ENCODE measurements at places on chromosomes 1 and 21.

DNA sequence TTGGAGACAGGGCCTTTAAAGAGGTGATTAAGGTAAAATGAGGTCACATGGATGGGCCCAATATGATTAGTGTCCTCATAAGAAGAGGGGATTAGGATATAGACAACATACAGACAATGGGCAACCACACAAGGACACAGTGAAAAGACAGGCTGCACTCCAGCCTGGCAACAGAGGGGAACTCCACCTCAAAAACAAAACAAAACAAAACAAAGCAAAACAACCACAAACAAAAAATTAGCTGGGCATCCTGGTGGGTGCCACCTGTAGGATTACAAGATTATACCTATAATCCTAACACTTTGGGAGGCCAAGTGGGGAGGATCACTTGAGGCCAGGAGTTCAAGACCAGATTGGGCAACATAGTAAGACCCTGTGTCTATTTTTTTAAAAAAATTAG is 4.8 kb upstream of the MDM4 start:
- H3K27me3 ChIP-seq: no peaks in the 10 kb centered on the region
- no peak for DNase-seq
- no peak overlapping the region for H3K4me3 ChIP-seq
- no peaks in the 10 kb centered on the region for H3K36me3 ChIP-seq

- DNase-seq: peak; percentile 8
- no peaks in the 10 kb centered on the region for H3K36me3 ChIP-seq
- H3K27me3 ChIP-seq: no peaks in the 10 kb centered on the region
- no peak overlapping the region for H3K4me3 ChIP-seq
- no peak overlapping the region for H3K27ac ChIP-seq
Measured at GRCh38 chr1:226629210-226629895, 80.8 kb downstream of the STUM start.

GRCh38 chr1:64474665-64475439 is 4.9 kb downstream of the CACHD1 start:
- no peak overlapping the region for H3K4me3 ChIP-seq
- peak; percentile 53 for DNase-seq
- no peaks in the 10 kb centered on the region for H3K27me3 ChIP-seq
- peaks cover 24% of the 10 kb centered on the region for H3K4me1 ChIP-seq
- H3K27ac ChIP-seq: no peak overlapping the region

DNA sequence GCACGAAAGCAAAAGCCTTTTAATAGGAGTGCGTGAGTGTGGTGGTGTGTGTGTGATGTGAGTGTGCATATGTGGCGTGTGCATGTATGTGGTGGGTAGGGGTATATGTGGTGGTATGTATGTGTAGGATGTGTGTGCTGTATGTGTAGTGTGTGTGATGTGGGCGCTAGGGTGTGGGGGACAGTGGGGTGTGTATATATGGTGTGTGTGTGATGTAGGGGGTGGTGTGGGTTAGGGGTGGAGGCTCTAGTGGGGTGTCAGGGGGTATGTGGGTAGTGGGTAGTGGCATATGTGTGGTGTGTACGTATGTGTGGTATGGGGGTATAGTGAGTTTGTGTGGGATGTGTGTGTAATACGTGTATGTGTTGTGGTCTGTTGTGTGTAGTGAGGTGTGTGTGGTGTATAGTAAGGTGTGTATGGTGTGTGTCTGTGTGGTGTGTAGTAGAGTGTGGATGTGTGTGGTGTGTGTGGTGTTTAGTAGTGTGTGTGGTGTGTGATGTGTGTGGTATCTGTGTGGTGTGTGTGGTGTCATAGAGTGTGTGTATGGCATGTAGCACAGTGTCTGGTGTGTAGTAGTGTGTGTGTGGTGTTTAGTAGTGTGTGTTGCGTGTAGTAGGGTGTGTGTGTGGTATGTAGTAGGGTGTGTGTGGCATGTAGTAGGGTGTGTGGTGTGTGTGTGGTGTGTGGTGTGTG is 86.0 kb downstream of the SYT2 start:
- H3K27ac ChIP-seq: no peak overlapping the region
- no peaks in the 10 kb centered on the region for H3K36me3 ChIP-seq
- H3K4me1 ChIP-seq: peaks cover 39% of the 10 kb centered on the region
- DNase-seq: no peak
- H3K27me3 ChIP-seq: no peaks in the 10 kb centered on the region

GRCh38 chr1:54516249-54516920 is 31.6 kb upstream of the ACOT11 start:
- no peak overlapping the region for H3K4me3 ChIP-seq
- H3K27me3 ChIP-seq: no peaks in the 10 kb centered on the region
- H3K36me3 ChIP-seq: no peaks in the 10 kb centered on the region
- H3K27ac ChIP-seq: no peak overlapping the region

GRCh38 chr1:25063591-25064416 is 133.7 kb upstream of the RUNX3 start:
- H3K27me3 ChIP-seq: no peaks in the 10 kb centered on the region
- no peaks in the 10 kb centered on the region for H3K36me3 ChIP-seq
- no peaks in the 10 kb centered on the region for H3K4me1 ChIP-seq

GRCh38 chr1:234848972-234849649 is 239.1 kb upstream of the IRF2BP2 start:
- H3K4me3 ChIP-seq: no peak overlapping the region
- H3K27me3 ChIP-seq: no peaks in the 10 kb centered on the region
- peaks cover 5% of the 10 kb centered on the region for H3K4me1 ChIP-seq
- H3K36me3 ChIP-seq: no peaks in the 10 kb centered on the region
- DNase-seq: no peak

GRCh38 chr1:212700892-212701819 is 1.5 kb upstream of the BATF3 start:
- peaks cover 50% of the 10 kb centered on the region for H3K27me3 ChIP-seq
- H3K4me3 ChIP-seq: peak overlapping the region; percentile 67
- no peaks in the 10 kb centered on the region for H3K36me3 ChIP-seq
- DNase-seq: no peak

- no peaks in the 10 kb centered on the region for H3K36me3 ChIP-seq
- H3K27me3 ChIP-seq: no peaks in the 10 kb centered on the region
- H3K4me1 ChIP-seq: peaks cover 33% of the 10 kb centered on the region
- no peak for DNase-seq
- no peak overlapping the region for H3K4me3 ChIP-seq
Measured at GRCh38 chr1:234901491-234902049, 227.1 kb downstream of the TOMM20 start.

DNA sequence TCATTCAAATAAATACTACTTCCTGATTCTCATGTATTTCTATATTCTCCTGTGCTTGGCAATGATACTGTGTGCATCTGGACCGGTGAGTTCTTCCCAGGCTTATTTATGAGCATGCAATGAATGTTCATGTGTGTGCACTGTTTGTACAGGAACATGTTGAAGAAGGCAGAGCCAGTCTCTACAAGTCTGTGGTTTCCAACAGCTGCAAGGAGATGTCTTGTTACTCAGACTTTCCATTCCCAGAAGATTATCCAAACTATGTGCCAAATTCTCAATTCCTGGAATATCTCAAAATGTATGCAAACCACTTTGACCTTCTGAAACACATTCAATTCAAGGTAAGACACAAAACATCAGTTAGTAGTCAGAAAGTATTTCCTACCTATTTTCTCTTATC is 19.1 kb downstream of the FMO1 start:
- no peak overlapping the region for H3K27ac ChIP-seq
- H3K36me3 ChIP-seq: no peaks in the 10 kb centered on the region
- no peak overlapping the region for H3K4me3 ChIP-seq
- no peak for DNase-seq

DNA sequence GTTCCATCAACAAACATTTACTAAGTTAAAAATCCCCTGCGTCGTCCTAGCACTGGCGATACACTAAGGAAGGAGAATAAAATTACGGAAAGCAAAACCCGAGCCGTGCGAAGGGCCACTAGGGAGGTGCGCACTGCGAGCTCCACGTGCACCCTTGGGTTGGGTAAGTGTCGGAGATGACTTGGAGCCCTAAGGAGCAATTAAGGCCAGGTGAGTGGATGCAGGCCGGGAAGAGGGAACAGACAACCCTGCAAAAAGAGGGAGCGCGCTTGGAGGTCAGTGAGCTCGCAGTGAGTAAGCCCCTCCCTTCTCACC is 704 bp downstream of the WDR4 start:
- DNase-seq: no peak
- H3K27ac ChIP-seq: peak overlapping the region; percentile 91
- no peaks in the 10 kb centered on the region for H3K27me3 ChIP-seq
- H3K36me3 ChIP-seq: no peaks in the 10 kb centered on the region

DNA sequence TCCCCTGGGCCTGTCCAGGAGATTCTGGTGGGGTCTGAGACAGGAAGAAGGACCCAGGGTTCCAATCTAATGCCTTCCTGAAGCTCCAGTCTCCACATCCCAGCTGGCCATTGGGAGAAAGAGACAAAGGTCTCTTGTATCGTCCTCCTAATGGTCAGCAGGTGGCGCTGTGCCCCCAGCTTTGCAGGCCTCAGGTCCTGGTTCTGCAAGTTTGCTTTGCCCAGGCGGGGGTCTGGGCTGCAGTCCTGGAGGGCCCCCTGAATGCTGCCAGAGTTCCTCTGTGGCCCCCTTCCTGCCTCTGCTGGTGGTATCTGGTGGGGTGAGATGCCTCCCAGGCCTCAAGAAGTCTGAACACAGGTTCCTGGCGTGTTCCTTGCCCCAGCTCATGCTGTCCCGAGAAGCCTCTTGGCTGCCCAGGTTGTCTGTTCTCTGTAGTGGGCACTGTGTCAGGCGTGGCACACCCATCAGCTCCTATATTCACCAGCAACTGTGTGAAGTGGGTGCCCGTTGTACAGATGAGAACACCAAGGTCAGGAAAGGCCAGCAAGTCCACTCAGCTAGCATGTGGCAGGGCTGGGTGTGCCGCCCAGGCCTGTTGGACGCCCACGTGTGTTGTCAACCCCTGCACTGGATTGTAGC is 33.8 kb upstream of the CSF3R start:
- no peak overlapping the region for H3K4me3 ChIP-seq
- peak; percentile 4 for DNase-seq
- no peaks in the 10 kb centered on the region for H3K4me1 ChIP-seq
- H3K36me3 ChIP-seq: no peaks in the 10 kb centered on the region
- H3K27ac ChIP-seq: no peak overlapping the region

DNA sequence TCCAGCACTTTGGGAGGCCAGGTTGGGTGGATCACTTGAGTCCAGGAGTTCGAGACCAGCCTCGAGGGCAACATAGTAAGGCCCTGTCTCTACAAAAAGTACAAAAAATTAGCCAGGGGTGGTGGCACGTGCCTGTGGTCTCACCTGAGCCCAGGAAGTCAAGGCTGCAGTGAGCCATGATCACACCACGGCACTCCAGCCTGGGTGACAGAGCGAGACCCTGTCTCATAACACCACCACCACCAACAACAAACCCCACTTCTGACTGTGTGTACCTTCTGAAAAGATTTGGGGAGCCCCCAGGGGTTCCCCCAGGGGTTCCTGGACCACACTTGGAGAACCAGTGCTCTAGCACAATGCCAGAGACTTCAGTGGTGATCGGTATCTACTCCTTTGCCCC is 29.9 kb downstream of the NUAK2 start:
- no peak overlapping the region for H3K27ac ChIP-seq
- no peaks in the 10 kb centered on the region for H3K27me3 ChIP-seq

DNA sequence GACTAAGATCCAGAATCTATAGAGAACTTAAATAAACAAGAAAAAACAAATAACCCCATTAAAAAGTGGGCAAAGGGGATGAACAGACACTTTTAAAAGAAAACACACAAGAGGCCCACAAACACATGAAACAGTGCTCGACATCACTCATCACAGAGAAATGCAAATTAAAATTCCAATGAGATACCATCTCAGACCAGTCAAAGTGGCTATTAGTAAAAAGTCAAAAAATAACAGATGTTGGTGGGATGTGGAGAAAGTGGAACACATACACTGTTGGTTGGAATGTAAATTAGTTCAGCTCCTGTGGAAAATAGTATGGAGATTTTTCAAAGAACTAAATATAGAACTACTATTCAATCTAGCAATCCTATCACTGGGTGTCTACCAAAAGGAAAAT is 143.1 kb downstream of the IFI44 start:
- DNase-seq: no peak
- no peak overlapping the region for H3K27ac ChIP-seq
- H3K36me3 ChIP-seq: no peaks in the 10 kb centered on the region
- no peak overlapping the region for H3K4me3 ChIP-seq
- no peaks in the 10 kb centered on the region for H3K27me3 ChIP-seq
- H3K4me1 ChIP-seq: no peaks in the 10 kb centered on the region

DNA sequence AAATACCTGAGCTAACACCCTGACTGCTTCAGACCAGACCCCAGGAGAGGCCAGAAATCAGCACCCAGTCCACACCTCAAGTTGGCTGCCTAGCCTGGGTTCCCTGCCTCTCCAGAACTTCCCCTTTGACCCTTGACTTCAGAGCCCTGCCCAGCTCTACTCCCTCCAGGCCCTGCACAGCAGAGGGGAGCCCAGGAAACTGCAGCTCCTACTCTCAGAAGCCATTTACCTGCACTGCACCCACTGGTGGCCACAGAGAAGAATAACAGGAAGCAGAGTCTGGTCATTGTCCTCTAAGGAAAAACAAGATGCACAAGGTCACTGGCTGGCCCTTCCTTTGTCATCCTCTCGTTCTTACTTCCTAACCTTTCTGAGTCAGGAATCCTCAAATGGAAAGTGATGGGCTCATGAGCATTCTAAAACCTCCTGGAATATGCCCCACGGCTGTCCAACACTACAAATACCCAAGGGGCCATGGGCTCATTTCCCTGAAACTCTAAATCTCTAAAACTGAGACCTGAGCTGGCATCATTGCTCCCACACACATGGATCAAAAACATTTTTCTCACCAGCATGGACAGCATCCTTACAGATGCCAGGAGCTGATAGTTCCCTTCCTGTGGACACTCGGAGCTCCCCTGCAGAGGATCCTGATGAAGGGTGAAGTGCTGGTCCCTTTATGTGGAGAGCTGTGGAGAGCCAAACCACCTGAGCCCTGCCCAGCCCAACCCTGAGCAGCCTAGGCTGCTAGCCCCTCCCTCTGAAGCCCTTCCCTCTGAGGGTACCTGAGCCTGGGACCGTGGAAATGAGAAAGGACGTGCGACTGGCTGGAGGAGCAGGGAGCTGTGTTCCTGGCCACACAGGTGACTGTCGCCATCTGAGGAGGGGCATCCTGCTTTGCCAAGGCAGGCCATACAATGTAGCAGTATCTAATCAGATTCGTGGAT is at the start of gene ITLN2:
Gene ITLN2 (minus strand): TSS at position 652 of the 947 bp plus-strand sequence. CDS start 68 bp downstream, at position 584.
- H3K4me1 ChIP-seq: no peaks in the 10 kb centered on the region
- H3K27me3 ChIP-seq: no peaks in the 10 kb centered on the region
- DNase-seq: no peak
- H3K36me3 ChIP-seq: no peaks in the 10 kb centered on the region

DNA sequence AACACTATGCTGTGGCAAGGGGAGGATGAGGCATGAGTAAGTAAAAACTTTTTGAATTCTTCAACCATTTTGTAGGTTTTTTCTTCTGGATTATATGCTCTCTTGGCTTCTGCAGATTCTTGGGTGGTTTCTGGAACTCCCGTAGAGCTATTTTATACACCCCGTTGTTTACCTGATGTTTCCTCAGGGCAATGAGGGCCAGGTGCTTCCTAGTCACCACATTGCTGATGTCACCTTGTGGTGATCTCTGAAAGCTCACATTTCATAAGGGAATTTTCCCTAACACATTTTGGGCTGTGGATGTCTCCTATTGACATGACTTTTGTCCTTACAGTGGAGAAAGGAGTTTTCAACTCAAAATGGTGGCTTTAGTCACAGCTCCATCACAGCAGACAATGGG is 356.6 kb downstream of the PLA2G4A start:
- H3K27ac ChIP-seq: no peak overlapping the region
- H3K27me3 ChIP-seq: no peaks in the 10 kb centered on the region
- no peaks in the 10 kb centered on the region for H3K4me1 ChIP-seq
- no peak overlapping the region for H3K4me3 ChIP-seq
- no peak for DNase-seq
- H3K36me3 ChIP-seq: no peaks in the 10 kb centered on the region
